ENCODE measurements at places on chromosomes 6 and 20.

DNA sequence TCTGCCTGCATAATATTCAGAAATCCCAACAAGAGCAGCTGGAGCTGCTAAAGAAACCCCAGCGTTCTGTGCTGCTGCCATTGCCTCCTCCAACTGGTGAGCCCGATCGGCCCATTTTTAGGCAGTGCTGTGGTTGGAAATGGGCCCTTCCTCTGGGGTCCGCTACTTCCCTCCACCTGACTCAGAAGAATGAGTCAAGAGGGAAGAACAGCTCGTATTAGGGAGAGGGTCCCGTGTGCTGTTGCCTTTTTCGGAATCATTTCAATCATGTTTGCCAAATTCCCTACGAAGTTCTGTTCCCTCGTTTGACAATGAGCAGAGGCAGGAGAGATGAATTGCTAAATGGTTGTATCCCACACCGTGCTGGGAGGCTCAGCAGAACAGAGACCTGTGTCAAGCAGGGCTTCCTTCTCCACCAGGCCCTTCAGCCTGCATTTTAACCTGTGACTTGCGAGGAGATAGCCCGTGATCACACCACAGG, 38.4 kb downstream of the THBS2 start:
- no peak for DNase-seq

GRCh38 chr20:41394931-41395666, 28.5 kb upstream of the EMILIN3 start:
- DNase-seq = no peak

- DNase-seq = no peak
Observed at GRCh38 chr20:49724408-49725223, 10.9 kb upstream of the B4GALT5 start.

GRCh38 chr20:17635332-17636244, 46.5 kb downstream of the RRBP1 start:
- no peak for DNase-seq

DNA sequence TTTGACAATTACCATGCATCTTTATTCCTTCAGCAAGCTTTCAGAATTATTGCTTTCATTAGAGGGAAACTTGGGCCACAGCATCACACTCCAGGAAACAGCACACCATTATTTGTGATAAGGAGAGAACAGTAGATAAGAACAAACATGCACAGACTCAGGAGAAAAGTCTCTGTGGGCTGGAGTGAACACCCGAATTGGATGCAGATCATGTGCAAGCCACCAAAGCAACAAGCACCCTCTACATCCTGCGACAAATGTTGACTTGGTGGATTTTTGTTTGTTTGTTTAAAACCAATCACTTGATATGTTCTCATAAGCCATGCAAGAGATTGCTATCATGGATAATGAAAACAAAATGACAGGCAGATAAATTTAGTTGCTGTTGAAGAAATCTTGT, 67.7 kb upstream of the ZFP64 start:
- no peak for DNase-seq

DNA sequence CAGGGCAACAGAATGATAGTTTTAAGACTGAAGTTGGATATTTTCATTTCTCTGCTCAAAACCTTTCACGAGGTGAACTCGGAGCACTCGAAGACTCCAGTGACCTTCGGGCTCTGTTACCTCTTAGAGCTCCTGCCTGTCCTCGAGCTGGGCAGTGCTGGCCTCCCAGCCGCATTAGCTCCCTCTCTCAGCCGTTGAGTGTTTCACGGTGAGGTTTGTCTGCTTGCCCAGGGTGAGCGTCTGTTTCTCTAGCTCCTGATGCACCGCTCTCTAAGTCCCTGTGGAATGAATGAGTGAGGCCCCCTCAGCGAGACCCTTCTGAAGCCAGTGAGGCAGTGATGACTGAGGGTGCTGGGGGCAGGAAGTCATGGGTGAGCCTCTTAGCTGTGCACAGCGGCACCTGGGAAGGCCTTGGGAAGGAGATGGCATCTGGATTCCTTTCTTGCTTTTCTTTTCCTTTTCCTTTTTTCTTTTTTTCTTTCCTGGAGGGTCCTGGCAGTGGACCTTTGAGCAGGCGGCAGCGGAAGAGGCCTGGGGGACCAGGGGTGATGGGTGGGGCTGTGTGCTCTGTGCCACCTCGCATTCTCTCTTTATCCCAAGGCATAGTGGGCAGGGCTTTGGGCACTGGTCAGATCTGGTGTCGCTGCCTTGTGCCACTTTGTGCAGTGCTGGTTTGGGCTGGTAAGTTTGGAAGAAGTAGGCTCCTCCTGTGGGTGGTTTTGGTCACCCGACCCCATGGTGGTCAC, 2.2 kb downstream of the PSMG4 start:
- DNase-seq = no peak

DNA sequence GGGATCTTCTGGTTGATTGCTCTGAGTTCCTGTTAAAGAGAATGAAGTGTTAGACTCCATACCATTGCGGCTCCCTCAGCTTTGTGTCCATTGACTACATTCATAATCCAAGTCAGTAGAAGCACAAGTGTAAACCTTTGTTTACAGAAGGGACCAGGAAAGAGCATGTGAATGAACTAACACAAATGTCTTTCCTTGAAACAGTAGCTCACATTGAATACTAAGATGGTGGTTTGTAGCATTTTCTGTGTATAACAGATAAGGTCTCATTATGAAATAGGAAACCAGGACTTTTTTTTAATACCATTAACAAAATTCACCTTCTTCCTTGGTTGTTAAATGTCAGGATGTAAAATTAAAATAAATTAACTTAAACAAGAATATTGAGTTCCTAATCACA, 8.4 kb downstream of the STXBP5 start:
- no peak for DNase-seq

- DNase-seq = no peak
Observed at GRCh38 chr20:39878320-39878719, 810.7 kb downstream of the MAFB start.

- no peak for DNase-seq
Observed at GRCh38 chr6:132004668-132005067, 53.5 kb upstream of the CCN2 start.

DNA sequence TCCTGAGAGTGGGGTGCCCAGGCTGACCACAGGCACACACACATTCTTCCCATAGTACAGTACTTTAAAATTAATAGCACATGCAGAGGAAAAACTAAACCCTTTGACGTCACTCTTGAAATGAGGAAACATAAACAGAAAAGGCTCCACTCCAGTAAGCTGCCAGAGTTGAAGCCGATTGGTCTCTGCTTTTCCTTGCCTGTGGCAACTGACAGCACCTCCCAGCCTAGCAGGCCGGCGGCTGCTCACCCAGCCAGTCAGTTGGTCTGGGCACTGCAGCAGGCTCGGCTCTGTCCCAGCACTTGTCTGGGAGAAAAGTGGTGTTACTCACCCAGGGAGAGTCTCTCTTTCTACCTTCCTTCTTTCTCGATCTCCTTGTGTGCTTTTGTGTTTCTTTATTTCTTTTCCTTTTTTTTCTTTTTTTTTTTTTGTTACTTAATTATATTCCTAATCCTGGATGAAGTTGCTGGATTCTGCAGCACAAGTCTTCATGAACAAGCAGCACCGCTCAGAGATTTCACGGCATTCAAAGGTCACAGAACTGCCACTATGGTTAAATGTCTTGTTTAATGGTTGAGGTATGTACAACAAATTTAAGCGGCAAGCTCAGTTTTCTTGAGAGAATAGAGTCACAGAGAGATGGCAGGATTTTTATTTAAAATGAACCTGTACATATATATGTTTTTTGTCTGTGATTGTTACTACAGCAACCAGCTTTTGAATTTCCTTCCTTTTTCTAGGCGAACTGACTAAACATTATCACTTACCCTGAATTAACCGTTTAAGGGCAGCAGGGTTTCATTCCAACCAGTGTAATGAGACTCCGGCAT, at the start of gene PDE7B:
PDE7B (plus strand) TSS at position 260 of the 830 bp plus-strand sequence.
- peak; percentile 34 for DNase-seq

GRCh38 chr20:60003776-60004175, 45.6 kb downstream of the CDH26 start:
- no peak for DNase-seq

DNA sequence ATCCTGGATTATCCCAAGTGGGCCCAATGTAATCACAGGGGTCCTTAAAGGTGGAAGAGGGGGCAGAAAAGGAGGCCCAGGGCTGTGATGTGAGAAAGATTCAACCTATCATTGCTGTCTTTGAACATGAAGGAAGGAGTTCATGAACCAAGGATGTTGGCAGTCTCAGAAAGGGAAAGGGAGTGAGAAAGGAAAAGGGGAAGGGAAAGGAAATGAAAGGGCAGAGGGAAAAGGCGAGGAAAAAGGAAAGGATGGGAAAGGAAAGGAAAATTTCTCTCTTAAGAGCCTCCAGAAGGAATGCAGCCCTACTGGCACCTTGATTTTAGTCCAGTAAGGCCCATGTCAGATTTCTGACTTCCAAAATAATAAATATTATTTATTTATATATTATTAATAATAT, 687.8 kb downstream of the COL12A1 start:
- no peak for DNase-seq

DNA sequence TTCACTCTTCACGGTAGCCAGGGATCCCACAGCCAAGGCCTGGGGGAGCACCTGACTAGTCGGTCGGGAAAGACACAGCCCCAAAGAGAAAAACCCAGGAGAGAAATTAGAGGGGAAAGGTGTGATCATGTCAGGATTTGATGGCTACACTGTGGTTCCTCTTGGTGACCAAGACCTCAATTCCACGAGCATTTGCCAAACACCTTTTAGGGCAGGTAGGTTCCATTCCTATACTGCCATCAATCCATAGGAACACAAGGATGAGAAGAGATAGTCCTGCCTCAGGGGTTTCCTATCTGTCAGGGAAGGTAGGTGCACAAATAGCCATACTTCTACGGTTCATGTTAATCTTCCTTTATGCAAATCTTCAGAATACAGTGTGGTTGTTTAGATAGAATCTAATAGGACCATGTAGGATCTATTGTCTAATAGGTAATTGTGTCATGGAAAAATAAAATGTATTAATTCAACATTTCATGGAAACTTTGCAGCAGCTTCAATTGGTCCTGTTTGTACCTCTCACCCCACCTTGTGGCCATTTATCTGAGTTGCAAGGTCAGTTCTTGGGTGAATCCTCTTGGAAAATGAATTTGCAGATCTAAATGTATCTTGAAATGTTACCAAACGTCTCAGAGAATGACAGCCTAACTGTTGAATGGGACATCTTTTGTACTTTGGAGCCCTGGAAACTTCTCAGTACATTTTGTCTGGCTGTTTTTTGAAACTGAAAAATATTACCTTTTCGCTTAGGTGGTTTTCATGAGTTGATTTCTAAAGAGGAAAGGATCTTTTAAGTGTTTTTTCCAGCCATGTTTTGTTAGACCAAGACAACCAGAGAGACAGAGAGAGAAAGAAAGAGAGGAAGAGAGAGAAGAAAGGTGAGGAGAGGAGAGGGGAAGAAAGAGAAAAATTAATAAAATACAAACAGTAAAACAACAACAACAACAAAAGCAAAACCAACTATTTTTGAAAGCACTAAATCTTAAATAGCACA, 33.7 kb upstream of the IYD start:
- DNase-seq = peak; percentile 23

DNA sequence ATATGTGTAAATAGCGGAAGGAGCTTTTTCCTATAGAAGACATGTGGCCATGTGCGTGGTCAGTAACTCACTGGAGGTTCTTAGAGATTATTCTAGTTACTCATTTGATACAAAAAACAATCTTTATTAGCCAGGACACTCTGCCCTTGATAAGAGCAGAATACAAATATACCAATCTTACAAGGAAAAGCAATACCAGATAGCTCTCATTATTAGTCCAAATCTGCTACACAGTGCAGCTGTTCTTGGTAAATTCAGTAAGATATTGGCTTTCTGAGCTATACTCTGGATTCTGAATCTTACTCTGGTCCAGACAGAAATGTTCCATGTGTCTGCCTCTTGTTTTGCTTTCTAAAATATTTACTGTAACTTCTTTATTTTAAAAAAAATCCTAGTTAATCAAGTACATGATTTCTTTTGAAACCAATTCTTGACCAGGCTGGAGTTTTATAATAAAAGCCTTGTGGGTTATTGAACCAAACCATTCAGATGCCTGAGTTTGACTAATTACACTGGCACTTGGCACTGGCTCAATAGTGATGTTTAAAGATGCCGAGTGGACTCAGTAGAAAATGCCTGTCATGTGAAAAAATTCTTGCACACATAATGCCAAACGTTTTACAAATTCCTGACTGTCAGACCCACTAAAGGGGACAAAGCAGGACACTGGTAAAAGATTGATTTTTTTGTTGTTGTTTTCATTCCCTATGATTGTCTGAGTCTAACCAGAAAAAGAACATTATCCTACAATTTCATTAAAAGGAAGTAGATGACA, 242.8 kb upstream of the TCF21 start:
- DNase-seq = no peak

DNA sequence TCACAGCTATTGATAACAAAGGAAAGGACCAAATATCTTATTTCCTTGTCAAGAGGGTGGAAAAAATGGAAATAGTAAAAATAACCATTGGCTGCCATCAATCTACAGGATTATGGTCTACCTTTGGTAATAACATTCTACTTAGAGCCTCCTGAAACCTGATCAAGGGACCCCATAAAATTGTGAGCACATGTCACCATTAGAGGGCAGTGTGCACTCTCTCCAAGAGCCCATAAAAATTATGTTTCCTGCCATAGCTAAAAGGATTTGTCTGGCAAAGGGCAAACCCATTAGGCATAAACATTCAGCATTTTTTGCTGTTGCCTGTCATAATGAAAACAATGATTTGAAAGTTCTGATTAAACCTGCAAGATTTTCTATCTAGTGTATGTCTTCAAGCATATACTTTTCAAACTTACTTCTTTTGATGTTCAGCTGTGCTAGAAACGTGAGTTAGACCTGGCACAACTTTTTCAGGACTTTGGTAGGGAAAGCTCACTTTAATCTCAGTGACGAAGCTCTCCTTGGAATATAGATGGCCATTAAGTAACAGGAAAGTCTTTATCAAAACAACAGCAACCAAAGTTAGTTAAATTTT, 120.7 kb upstream of the ZFP64 start:
- DNase-seq = peak; percentile 33

DNA sequence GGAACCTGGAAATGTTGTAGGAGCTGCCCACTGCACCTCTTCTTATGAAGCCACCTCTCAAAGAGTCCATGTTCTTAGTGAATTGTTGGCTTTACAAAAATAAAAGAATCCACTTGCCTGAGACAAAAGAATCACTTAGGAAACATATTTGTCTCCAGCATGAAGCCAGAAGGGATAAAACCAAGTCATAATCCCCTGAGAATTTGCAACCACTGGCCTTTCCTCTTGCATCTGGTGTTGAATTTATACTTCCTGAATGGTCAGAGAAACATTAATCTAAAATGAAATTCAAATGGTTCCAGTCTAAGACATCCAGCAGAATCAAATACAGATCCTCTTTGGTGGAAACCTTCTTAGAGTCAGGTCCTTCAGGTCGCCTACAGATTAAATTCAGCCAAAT, 192.5 kb upstream of the ECI2 start:
- no peak for DNase-seq

GRCh38 chr6:27295301-27296079, 16.6 kb downstream of the POM121L2 start:
- DNase-seq = peak; percentile 80

GRCh38 chr20:43853174-43853803, 61.4 kb upstream of the TOX2 start:
- DNase-seq = no peak

DNA sequence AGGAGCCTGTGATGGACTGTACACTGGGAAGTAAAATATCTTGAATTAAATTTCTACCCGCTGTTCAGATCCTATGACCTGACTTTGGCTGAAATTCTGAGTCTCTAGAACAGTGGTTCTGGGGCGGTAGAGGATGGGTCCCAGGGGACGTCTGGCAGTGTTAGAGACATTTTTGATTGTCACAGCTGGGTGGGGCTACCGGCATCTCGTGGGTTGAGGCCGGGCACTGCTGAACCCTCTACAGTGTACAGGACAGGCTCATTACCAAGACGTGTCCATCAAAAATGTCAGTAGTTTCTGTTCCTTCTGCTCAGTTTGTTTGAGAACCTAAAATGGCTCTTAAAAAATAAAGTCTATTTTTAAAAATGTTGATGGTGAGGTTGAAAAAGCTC, 11.5 kb upstream of the RPS6KA2 start:
- no peak for DNase-seq
